Activated CD8-positive, alpha-beta T cell treated with anti-CD3 and anti-CD28 coated beads, Interleukin-2, amount 10 ng/mL, durations not matched to agents 7 days and 5 days (primary cell): ENCODE measurements at places on chromosomes 13 and 19. TPM values are rescaled to one million over a fixed set of nuclear protein-coding genes. Genes with fewer than 3 reads are reported as not detected.

DNA sequence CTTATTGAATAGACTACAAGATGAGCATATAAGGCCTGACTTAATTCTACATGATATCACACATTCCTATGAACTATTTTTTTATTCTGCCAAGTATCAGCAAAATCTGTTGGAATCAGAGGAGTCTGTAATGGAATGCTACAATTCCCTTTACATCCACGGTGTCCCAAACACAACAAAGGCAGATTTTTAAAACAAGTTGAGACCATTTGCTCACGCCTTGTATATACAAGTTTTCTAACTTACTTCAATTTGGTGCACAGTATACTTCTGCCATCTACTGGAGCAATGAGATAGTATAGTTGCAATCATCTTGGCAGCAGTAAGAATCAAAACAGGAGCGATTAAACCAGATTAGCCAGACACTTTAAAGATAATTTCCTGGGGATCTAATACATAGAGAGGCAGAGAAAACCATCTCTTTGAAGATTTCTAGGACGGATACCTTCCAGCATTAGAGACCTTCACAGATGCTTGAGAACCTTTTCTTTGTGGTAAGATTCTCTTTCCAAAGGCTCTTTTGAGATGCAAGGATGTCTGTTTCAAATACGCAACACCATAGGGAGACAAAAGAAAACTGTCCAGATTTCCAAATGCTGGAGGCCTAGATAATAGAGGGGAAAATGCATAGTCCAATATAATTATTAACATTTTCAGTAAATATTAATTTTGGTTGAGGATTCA lies 302.0 kb upstream of the MIR17HG start:
- no peaks in the 10 kb centered on the region for H3K4me1 ChIP-seq
- H3K36me3 ChIP-seq: no peaks in the 10 kb centered on the region
- no peak for DNase-seq

GRCh38 chr13:48232420-48233045 lies 473 bp upstream of the ITM2B start:
- peaks cover 29% of the 10 kb centered on the region for H3K36me3 ChIP-seq
- peaks cover 5% of the 10 kb centered on the region for H3K27me3 ChIP-seq
- peak overlapping the region; percentile 94 for H3K4me3 ChIP-seq
- H3K27ac ChIP-seq: peak overlapping the region; percentile 89
- no peak for DNase-seq

- no peaks in the 10 kb centered on the region for H3K27me3 ChIP-seq
- no peak overlapping the region for H3K27ac ChIP-seq
- no peak for DNase-seq
These were observed 233.1 kb downstream of the POU4F1 start for GRCh38 chr13:78370231-78370630.

DNA sequence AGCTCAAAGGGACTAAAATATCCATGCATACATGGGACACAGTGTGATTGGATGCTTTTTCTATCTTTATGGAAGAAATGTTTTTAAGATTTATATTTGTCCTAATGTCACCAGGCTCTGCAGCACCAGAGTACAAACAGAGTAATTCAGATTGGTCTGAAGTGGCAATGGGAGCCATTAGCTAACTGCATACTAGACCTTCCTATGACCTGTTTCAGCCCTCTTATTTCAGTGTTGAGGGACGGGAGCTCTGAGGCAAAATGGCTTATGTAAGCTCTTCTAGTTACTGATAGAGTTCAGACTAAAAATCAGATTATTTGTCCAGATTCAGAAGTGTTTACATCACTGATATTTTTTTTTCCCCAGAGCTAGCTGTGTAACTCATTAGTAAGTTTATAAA lies 4.9 kb downstream of the SLAIN1 start:
- peaks cover 18% of the 10 kb centered on the region for H3K36me3 ChIP-seq
- no peak overlapping the region for H3K27ac ChIP-seq
- no peak overlapping the region for H3K4me3 ChIP-seq
- no peak for DNase-seq
- no peaks in the 10 kb centered on the region for H3K27me3 ChIP-seq

Gene GPR12
- total RNA-seq: not detected

Gene GNG7
- total RNA-seq: 0.08 TPM
